ENCODE measurements at places on chromosomes 2 and 18.

DNA sequence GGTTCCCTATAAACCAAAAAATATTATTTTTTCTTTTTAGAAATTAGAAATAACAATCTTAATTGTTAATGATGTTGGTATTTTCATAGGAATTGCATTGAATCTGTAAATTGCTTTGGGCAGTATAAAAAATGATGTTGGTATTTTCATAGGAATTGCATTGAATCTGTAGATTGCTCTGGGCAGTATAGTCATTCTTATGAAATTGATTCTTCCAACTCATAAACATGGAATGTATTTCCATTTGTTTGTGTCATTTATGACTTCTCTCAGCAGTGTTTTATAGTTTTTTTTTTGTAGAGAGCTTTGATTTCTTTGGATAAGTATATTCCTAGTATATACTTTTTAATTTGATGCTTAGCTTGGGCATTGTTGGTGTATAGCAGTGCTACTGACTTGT is 82.0 kb upstream of the NT5C1B start:
- DNase-seq = no peak

DNA sequence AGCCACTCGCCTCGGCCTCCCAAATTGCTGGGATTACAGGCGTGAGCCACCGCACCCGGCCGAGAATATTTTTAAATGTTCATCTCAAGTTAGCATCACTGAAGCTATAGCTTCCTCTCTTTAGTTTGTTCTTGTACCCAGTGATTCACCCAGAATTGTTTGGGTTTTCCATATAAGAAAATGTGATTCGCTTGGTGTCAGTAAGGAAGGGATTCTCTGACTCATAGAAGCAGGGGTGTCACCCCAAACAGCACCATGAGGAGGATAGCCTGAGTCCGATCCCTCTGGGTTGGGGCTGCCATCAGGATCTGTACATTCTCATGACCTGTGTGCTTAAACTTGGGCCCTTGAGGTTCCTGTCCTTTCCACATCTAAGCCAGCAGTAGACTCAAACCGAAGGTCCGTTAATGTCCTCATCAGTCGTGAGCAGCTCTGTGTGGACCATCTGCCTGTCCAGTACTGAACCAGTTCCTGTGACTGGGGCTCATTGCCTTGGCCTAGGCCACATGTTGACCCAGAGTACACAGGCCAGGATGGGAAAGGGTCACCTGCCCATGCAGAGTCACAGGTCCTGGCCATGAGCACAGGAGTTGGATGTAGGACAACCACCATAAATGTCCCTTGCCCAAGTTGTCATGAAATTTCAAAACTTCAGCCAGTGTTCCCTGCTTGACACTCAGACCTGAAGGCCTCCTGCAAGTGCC is 311.9 kb downstream of the GBX2 start:
- DNase-seq = no peak

- DNase-seq = no peak
Observed at GRCh38 chr2:229335877-229336346, 64.8 kb upstream of the PID1 start.

DNA sequence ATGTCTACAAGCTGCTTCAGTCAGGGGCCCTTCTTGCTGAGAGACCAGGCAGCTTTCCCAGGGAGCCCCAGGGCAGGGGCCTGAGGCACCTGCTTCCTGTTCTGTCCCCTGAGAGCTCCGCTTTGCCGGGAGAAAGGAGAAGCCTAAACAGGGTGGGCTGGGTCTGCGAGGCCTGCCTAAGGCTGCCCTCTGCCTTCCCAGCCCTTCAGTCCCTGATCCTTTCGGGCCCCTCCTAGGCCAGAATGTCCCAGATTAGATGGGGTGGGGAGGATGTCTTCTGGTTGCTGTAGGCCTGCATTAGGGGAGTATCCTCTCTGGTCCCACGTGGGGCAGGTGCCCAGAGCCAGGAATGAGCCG is 72.4 kb downstream of the TGOLN2 start:
- no peak for DNase-seq

GRCh38 chr2:262117-262516 is 1.7 kb downstream of the SH3YL1 start:
- no peak for DNase-seq

GRCh38 chr18:48172226-48173006 is 236.8 kb downstream of the ZBTB7C start:
- no peak for DNase-seq

DNA sequence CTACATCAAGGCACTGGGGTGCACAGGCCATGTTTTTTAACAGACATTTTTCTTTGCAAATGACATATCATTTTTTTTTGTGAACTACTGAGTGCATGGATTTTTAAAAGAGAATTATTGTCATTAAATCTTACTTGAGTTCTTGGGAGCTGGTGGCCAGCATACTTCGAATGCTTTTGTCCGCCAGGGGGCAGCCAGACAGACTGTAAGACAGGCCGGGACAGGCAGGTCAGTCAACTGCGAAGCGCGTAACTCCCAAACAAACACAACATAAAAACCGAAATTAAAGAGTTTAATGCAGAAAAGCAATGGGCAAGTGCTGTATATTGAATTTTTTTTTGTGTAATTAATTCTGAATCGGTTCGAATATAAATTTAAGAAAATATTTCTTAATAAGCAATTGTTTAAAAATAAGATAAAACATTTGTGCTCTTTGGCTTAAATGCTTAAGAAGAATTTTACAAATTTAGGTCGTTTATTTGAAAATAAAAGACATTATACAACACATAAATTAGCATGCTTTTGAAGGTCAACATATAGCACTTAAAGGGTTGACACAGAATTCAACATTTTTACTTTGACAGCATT is 142.2 kb upstream of the PXDN start:
- no peak for DNase-seq

GRCh38 chr2:237291138-237291792 is 122.7 kb downstream of the COL6A3 start:
- no peak for DNase-seq

DNA sequence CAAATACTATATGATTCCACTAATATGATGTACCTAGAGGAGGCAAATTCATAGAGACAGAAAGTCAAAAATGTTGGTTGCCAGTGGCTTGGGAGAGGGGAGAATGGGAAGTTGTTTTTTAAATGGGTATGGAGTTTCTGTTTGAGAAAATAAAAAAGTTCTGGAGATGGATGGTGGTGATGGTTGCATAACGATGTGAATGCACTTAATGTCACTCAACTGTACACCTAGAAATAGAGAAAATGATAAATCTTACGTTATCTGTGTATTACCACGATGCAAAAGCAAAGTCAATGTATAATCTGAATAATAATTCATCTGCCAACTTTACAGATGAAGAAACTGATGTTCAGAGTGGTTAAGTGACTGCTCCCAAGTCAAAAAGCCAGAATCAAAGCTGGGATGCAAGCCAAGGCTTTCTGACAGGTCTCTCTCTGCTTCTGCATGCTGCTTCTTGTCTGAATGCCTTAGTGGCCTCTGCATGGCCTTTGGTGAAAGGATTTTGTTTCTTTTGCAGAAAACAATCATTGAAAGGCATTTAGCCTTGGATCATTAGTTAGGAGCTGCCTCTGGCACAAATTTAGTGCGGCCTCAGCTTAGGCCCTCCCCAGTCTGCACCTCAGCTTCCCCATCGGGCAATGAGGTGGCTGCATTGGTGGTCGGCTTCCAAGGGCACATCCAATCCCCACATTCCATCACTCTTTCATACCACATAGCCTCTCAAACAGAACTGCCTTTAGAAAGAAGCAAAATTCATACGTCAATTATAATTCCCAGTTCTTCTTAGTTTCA is 46.5 kb upstream of the MYCN start:
- no peak for DNase-seq

DNA sequence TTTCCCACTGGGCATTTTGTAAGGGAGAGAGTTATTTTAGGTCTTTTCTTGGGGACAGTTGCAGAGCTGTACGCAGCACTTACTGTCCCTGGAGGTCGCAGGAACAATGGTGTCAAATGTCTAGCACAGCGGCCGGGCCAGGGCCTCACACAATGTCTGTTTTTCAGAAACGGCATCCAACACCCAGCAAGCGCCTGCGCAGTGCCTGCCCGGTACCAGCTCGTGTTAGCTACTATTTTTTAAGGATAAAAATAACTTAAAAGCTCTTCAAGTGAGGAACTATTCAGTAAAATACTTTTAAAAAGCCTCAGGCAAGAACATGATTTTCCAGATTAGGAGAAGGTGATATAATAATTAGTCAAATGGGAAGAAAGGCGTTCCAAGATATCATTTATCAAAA is 90.0 kb downstream of the MBP start:
- DNase-seq = no peak

- DNase-seq = no peak
Observed at GRCh38 chr2:139156730-139157129, 376.5 kb upstream of the NXPH2 start.

DNA sequence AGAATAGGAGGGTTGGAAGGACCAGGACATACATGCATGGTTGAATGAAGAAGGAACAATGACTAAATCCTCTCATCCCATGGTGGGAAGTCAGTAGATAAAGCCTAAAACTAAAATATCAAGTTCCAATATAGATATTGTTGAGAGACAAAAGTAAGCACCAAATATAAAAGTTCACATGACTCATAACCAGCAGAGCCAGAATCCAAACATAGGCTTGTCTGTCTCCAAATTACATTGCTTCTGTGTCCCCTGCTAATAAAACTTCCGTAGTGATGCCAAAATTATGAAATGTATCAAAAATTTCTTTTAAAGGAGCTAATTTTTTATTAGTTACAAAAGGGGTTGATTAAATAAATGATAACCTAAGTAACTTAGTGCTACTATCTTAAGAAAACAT is 19.7 kb downstream of the CHST9 start:
- DNase-seq = no peak

DNA sequence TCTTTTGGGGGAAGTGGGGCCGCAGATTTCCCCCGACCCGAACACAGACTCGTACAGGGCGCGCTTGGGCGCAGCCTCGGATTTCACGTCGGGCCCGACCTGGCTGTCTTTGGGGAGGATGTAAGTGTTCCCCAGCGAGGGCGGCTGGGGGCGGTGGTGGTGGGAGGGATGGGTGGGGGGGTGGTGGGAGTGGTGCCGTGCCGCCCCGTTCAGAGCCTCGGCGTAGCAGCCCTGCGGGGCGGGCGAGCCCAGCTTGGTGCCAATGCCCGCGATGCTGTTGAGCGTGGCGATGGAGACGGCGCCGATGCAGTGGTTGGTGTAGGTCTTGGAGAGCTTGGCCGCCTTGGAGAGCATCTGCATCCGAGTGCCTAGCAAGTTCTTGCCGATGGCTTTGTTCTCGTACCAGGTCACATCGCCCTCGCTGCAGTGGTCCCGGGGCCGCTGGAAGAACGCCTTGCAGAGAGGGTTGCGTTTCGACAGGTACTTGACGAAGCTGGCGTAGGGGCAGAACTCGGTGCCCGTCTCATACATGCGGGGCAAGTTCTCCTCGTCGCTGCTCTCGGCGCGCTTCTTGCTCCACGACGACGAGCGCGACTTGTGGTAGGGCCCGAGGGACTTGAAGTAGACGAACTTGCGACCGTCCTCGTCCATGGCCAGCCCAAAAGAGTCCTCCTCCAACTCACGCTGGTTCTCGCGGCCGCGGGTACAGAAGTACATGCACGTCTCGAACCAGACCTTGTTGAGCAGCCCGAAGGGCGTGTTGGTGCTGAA is 1.3 kb downstream of the KCTD1 start:
- DNase-seq = no peak

GRCh38 chr18:31230495-31230894 is 67.8 kb upstream of the DSC1 start:
- no peak for DNase-seq

DNA sequence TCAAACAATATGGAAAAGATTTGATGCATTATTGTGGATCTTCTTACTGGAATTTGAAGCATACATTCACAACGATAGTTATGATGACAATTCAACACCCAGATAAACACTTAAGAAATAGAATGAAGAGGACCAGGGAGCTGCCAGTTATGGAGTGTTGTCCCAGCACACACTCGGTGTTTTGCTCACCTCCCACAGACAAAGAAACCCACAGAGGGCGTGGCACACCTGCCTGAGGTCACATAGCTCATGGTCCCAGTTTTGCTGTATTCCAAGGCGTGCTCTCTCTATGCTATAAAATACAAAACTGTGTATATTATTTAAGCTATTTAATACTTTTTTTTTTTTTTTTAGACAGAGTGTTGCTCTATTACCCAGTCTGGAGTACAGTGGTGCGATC is 31.1 kb downstream of the EFR3B start:
- DNase-seq = no peak

DNA sequence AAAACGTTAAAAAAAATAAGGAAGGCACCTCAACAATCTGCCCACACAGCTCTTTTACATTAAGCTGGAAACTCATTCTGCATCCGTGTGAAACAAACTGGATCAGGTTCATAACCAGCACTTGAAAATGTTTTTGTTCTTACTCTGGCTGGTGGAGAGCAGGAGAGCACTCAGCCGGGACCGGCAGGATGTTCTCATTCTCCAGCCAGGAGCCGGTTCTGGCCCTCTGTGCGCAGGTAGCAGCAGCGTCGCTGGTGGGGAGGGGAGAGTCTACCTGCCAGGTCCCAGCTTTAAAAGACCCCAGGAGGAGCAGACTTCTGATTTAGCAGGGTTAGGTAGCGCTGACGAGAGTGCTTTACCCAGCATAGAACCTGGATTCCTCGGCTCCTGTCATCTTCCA is 834.9 kb upstream of the SALL3 start:
- DNase-seq = no peak

GRCh38 chr18:33424266-33424946 is 16.1 kb downstream of the CCDC178 start:
- no peak for DNase-seq

DNA sequence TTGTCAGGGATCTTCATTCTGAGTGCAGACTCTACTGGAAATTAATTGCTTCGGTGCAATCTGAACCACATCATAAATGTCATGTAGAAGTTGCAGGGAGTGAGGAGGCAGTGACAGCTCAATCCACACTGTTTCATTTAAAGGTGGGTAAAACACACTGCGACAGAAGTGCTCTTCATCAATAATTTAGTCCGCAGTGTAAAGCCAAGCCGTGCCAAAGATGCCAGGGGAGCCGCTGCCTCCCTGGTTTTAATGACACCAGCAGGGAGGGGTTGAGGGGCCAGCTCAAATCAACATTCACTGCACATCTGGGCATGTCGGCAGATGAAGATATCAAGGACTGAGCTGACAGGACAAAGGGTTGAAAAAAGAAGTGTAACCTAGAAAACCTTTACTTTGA is 305.7 kb upstream of the VRK2 start:
- no peak for DNase-seq

Data from central memory CD4-positive, alpha-beta T cell (primary cell).